ENCODE measurements at places on chromosomes 4 and X.

DNA sequence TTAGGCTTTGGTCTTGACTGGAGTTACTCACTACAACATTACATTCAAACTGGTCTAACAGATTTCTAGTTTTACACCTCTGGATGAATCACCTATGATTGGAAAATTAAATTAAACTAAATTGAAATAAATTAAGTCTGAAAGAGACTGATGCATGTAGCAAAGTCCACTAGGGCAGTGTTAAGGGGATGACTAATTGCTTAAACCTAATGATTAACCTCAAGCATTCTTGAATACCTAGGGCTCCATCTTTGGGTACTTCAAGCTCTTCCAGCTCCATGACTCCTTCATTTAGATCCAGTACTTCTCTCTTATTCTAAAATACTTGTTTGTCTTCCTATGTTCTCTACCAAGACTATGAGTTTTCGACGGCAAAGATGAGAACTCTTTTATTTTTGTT is 86.8 kb downstream of the SH2D1A start:
- no peak for DNase-seq

DNA sequence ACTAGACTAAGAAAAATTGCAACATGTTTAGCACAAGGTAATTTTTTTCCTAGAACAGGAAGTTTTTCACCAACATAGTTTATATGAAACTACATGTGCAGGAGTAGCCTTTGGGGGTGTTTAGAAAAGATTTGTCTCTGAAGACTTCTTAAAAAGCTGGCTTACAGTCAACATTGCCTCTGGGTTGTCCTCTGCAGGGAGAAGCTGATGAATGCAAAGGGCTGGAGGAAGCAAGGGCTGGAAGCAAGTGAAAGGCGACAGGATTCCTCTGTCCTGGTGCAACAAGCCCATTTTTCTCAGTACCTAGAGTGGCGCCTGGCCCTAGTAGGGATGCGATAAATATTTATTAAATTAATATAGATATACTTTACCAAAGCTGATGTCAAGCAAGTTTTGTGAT is 180.3 kb upstream of the LCORL start:
- DNase-seq, result no peak

DNA sequence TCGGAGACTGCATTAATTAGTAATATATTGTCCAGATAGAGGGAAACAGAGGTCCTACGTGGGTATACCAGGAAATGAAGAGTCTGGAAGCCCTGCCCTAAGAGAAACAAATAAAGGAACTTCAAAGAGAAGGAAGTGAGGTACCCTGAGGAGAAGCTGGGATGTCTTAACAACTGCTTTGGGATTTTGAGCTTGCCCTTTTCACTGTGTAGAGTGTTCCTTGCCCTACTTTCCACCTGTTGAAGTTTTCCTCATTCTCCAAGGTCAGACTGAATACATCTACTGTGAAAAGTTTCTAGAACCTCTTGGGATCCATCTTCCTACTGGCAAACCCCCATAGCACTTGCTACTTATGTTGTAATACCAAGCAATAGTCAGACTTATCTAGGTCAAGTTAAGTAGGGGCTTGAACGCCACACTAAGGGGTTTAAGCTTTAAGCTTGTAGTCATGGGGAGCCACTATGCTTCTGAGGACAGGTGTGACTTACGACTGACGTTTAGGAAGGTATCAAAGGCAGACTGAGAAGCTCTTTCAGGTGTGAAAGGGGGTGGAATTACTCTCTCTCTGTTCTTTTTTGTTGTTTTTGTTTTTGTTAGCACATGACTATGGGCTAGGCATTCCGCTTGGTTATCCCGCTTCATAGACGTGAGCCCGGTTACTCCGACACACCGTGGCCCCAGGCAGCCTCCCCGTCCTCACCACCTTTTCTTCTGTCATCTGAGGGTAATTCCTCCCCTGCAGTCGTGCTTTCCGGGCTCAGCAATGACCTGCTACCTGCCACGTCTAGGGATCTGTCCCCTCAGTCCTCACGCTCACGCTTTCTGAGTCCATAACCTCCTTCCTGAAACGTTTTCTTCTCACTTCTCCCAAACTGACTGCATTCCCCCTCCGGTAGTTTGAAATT is 959 bp upstream of the REST start:
- DNase-seq, result no peak

- DNase-seq, result no peak
These were observed 45.7 kb downstream of the MID1 start for GRCh38 chrX:10574663-10575062.

DNA sequence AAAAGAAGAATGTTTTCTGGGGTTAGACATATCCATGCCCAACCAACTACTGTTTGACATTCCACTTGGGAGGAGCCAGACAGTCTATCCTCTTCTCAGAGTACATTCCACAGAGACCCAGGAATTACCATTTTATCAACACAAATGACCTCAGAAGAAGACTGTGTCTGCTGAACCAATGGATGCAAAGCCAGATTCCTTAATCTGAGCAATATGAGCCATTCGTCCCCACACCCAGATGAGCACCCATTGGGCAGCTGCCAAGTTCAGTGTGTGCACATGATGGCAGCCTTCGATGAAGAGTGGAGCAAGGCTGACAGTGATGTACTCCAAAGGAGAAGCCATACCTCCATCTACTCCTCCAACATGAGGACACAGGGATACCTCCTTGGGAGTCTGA is 111.3 kb downstream of the ZNF674 start:
- no peak for DNase-seq

DNA sequence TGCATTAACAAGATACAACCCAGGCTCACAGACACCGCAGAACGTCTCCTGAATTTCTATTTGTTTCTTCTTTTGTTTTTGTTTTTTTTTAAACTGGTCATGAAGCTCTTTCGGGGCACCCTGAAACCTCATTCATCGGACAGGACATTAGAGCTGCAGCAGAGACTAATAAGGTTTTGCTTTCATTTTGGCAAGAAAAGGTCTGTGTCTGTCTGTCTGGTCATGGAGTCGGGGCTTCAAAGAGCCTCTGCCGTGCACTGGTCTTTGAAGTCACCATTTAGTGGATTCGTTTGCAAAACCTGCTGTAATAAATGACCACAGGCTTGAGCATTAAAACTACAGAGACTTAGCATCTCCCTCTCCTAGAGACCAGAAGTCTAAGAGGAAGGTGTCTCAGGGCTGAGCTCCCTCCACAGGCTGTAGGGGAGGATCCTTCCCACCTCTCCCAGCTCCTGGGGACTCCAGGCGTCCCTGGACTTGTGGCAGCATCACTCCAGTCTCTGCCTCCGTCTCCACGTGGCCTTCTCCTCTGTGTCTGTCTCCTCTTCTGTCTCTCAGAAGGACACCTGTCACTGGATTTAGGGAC is 247.5 kb downstream of the CRLF2 start:
- no peak for DNase-seq

- no peak for DNase-seq
These were observed 691.9 kb downstream of the TECRL start for GRCh38 chr4:63717384-63717783.

DNA sequence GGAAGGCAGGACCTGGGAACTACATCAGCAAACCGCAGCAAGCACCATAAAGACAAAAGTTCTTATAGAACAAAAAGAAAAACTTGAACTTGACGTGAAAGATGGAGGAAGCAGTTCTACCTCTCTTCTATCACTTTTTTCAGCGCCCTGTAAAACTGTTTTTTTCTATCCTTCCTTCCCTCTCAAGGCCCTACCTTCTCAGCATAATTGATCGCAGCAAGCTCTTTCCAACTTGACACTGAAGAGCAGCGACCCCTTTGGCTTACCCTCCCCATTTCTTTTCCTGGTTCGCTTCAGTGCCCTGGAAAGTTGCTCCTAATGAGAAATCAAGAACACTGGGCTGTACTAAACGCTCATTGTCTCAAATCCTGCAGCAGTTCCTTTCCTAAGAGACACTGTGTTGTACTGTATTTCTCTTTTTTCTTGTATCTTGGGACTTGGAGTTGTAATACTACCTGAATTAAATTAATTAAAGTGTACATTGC is 150.6 kb upstream of the SLC4A4 start:
- DNase-seq, result no peak
